Substantia nigra (tissue), 51 donors: ENCODE measurements at places on chromosomes 5 and 9.

- DNase-seq = no peak
These were observed 114.7 kb upstream of the SLC44A1 start for GRCh38 chr9:105129731-105130130.

DNA sequence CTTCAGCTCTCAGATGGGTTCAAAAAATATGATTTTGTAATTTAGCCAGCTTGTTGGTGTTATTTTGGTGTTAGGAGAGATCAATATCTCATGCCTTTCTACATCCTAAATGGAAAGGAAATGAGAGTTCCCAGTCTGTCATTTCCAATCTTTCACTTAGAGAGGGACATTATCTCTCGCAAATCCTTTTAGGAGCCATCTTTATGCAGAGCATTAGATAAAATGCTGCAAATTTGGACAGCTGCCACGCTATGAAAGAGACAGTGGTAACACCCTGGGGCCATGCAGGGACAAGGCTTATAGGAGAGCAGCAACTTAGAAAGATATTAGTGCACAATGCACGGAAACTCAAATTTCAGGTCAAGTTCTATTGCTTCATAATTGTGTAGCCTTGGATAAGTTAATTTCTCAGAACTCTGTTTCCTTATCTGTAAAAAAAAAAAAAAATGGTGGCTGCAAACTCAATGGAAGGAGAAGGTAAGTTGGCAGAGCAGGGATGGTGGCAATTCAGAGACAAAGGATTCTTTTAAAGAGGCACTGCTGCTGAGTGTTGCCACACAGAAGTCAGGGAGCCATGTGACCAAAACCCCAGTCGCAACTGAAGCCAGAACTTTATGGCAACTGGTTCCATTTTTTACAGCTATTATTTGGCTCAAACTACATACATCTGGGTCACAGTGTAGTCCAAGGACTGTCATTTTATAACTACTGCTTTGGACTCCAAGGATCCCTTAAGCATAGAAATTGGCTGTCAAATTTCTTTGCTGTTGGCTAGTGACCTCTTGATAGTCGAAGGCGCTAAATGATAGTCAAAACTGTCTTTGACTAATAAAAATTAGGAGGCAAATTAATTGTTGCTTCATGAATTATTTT is 210.2 kb downstream of the FRMD3 start:
- DNase-seq = no peak

GRCh38 chr9:123481209-123481865 is 125.3 kb downstream of the CRB2 start:
- no peak for DNase-seq

DNA sequence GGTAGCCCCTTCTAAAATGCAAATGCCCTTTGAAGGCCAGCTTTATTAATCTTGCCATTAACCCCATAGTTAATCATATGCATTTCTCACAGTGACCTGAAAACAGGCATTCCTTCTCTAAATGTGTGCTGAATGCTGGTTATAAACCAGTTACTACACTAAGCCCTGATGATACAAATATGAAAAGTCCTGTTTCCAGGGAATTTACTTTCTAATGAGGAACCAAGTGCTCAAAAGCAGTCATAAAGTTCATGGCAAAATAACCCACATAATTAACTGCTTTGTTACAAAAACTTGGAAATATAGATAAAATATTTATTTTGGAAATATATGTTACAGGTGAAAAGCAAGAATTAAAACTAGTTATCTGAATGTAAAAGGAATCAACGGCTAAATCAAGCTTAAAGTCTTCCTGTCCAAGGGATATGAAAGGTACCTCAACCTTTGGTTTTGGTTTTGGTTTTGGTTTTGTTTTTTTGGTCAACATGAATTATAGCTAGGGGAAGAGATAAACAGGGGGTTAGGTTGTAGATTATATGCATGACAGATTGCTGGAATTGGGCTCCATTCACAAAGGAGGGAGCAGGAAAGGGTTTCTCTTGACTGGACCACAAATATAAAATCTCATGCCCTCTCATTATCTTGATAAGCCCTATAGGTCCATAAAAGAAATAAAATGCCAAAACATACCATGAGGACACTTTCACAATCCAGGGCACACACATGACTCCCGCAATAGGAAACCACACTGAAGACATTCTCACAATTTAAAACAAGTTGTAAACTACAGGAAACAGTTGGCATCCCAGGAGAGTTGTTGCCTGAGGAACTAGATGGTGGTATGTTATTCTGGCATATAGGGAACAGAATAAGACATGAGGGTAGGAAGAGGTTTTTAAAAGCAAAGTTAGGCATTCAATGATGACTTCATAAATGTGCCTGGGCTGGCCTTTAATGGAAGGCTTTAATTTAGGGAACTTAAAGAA is 46.7 kb upstream of the MACIR start:
- no peak for DNase-seq

DNA sequence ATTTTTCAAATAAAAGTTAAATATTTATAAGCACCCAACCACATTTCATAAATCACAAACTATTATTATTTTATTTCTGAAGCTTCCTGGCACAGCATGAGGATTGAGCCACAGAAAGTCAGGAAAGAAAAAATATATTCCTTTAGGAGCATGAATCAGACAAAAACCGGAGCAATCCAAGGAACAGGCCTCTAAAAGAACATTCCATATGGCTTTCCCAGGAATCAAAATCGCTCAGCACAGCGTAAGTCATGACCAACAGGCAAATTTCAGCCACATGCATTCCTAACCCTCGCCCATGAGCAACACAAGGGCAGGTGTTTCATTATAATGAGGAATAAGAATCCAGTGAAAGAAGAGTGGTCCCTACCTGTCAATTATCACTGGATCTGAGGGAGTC is 26.7 kb downstream of the EBF1 start:
- DNase-seq = no peak

DNA sequence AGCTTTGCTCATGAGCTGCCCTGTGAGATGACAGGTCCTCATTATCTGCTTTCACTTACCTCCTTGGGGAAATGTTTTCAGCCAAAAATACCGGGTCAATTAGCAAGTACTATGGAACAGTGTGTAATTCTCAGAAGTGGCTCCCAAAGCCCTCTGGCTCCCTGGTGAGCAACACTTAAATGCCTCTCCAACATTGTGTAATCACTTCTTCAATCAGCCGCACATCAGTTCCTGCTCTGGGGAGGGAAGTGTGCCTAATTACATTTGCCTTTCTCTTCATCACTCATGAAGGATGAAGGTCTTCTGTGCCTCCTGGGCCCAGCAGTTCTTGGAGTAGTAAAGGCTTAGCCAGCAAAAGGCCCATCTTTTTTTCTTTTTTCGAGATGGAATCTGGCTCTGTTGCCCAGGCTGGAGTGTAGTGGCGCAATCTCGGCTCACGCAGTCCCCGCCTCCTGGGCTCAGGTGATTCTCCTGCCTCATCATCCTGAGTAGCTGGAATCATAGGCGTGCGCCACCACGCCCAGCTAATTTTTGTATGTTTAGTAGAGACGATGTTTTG is 23.1 kb downstream of the NIM1K start:
- no peak for DNase-seq

DNA sequence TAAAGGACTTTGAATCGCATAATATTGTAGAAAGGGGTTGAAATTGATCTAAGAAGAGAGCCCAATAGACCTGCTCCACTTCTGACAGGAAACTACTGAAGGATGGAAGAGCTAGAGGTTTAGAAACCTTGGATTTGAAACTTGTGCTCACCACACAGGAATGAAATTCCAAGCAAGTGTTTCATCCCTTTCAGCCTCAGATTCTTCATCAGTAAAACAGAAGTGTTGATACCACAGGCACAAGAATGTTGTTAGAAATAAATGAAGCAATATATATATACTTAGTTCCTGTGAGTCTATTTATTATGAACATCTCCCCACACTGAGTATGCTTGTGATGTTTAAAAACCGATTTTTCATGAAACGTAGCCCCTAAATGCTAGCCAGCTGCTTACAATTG is 43.8 kb downstream of the PRRC1 start:
- DNase-seq = no peak

- no peak for DNase-seq
These were observed 257.8 kb downstream of the FSTL4 start for GRCh38 chr5:133354323-133355185.

- DNase-seq = no peak
These were observed 83.0 kb downstream of the NDUFS4 start for GRCh38 chr5:53643445-53643844.

- DNase-seq = no peak
These were observed 171.9 kb upstream of the GDNF start for GRCh38 chr5:38011668-38012188.

DNA sequence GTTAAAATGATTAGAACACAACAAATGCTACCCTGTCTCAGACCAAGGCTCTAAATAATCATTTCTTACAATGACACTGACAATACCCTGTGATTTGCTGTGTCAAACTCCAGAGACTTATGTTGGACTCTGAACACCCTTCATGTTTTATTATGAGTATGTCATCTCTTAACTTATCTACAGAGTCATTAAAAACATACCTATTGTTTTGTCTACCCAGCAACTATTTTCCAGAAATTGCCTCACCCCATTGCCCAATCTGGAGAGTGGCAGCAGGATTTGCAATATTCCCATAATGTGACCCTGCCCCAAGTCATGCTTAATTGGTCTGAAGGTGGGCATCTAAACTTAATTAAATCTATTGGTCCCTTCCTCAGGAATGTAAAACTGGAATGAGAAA is 23.0 kb upstream of the KIF2A start:
- no peak for DNase-seq

DNA sequence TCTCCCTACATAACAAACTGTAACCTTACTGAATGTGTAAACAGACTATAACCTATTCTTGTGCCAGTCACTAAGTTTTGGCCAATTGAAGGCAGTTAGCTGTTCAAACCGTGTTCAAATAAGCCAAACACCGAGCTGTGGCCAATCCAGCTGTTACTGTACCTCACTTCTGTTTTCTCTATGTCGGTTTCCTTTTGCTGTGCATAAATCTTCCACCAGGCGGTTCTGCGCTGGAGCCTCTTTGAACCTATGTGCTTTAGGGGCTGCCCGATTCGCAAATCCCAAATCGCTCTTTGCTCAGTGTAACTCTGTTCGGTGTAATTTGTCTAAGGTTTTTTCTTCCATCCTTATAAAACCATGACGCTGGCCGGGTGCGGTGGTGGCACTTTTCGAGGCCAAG is 31.8 kb downstream of the F2R start:
- DNase-seq = no peak
